ENCODE measurements at places on chromosomes 3 and 15.

GRCh38 chr3:188929137-188929536, 242.6 kb upstream of the TPRG1 start:
- no peak for DNase-seq

DNA sequence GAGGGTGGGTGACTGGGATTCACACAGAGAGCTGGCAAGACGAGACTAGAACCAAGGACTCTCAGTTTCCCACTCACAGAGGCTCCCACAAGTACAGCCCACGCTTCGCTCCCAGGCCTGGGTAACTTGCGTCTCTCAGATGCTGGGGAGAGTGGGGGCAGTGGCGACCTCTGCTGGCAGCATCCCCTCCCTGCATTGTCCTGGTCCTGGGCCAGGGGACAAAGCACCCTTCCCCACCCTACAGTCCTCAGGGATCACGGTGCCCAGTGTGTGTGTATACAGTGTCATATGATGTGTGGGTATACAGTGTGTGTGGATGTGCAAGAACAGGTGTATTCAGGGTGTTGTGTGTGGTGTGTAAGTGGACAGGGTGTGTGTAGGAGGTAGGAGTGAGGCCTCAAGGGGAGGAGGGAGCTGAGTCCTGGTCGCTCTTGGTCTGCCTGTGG, 12.8 kb downstream of the VILL start:
- DNase-seq = no peak

DNA sequence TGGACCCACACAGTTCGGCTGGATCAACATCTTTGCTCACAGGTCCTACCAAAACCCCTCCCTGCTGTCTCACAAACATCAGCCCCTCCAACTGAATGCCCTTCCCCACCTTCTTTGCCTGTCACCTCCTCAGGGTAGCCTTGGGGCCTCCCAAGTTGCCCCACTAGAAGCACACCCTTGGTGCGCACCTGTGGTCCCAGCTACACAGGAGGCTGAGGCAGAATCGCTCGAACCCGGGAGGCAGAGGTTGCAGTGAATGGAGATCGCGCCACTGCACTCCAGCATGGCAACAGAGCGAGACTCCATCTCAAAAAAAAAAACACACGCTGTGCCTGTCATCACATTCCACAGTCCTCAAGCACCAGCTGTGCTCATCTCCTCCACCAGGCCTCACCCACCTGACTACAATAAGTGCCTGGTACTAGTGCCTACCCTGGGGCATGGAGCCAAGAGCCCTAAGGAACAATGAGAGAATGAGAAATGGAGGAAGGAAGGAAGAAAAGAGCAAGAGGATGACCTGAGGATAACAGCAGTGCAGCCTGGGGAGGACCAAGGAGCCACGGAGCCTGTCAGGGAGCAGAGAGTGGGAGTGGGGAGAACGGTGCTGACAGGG, 26.0 kb downstream of the RPN1 start:
- DNase-seq = no peak

GRCh38 chr3:117874904-117875874, 1159.5 kb downstream of the IGSF11 start:
- DNase-seq = no peak

- no peak for DNase-seq
Measured at GRCh38 chr15:56307180-56307579, 58.0 kb upstream of the TEX9 start.

DNA sequence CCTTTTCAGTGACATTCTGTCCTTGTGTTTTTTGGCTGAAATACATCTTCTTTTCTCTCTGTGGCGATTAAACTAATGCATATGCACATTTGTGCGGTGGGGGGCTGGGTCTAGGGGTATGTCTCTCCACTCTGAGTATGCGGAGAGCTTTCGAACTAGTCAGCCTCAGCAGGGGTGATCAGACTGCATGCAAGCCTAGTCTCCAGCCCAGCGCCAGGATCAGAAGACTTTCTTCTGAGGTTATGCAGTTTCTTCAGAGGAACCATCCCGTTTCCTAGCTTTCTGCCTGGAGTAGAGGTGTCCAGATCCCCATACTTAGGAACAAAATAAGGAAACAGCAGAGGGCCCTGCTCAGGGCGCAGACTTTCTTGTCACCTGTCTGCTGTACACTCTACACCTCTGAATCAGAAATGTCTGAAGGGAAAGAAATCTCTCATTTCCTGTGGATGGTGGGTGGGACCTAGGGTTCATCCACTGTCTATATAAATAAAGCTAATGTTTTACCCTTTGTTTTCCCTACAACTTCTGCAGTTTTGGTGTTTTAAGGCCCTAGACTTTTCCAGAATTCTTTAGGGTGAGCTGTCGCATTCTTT, 230.4 kb downstream of the ABHD5 start:
- DNase-seq = no peak

- DNase-seq = no peak
Measured at GRCh38 chr3:177686671-177687070, 489.4 kb upstream of the TBL1XR1 start.

- DNase-seq = no peak
Measured at GRCh38 chr15:69631978-69632377, 179.4 kb downstream of the RPLP1 start.

- DNase-seq = no peak
Measured at GRCh38 chr3:2915826-2916225, 194.3 kb downstream of the IL5RA start.

GRCh38 chr3:186217820-186218164, 108.9 kb upstream of the ETV5 start:
- no peak for DNase-seq

DNA sequence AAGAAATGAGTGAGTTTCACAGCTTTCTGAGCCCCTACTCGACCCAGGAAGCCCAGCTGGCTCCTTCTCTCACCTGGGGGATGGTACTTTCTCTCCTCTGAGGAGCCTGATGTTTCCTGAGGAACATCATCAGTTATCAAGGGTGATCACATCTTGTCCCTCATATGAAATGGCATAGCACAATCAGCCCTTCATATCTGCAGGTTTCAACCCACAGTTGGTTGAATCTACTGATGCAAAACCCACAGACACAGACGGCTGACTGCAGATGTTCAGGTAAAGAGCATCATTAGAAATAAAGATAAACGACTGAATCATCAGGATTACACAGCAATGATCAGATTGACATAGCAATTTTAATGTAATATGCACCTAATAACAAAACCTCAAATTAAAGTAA, 93.6 kb upstream of the OSTN start:
- DNase-seq = no peak

GRCh38 chr15:58269455-58270414, 131.6 kb downstream of the AQP9 start:
- no peak for DNase-seq

DNA sequence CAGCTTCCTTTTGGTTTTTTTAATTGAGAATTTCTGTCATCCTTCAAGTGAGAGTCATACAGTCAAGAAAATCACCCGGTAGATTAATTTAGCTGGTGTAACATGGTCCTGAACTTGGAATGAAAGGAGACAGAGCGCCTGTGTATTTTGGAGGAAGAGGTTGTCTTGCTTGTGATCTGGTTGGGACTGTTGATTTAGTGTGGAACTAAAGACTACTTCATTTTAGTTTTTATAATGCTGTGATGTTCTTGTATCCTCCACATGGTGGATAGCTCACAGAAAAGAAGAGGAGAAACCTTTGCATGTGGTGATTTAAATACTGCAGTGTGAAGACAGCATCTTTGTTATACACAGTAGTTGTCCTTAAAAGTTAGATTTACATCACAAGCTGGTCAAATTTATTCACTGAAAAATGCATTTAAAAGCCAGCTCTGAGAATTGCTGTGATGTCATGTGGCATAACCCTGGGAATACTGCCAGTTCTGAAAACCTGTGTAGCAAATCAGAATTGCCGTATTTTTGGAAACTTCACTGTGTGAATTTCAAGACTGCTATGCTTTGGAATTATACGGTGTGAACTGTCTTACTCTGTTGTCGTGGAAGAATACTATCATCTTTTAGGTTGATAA, 268.5 kb downstream of the PTPRG start:
- no peak for DNase-seq

DNA sequence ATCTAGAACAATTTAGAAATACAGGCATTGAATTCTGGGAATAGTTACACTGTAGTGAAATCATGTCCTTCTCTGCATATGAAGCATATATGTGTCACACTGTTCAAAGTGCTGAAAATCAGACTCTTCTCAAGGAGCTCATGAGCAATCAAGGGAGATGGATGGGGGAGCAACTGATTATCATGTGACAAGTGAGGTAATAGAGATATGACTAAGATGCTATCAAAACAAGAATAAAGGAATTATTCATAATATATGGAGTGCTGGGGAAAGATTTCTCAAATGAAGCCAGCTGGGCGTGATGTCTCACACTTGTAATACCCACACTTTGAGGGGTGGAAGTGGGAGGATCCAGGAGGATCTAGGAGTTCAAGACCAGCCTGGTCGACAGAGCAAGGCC, 74.9 kb upstream of the CHRNB4 start:
- DNase-seq = no peak

- no peak for DNase-seq
Measured at GRCh38 chr3:105862217-105862616, 6.6 kb downstream of the CBLB start.

- DNase-seq = no peak
Measured at GRCh38 chr3:13788522-13789424, 91.1 kb downstream of the WNT7A start.

- no peak for DNase-seq
Measured at GRCh38 chr15:92914768-92915221, 14.7 kb downstream of the CHD2 start.

GRCh38 chr15:80709542-80709941, 14.4 kb downstream of the ABHD17C start:
- DNase-seq = no peak

DNA sequence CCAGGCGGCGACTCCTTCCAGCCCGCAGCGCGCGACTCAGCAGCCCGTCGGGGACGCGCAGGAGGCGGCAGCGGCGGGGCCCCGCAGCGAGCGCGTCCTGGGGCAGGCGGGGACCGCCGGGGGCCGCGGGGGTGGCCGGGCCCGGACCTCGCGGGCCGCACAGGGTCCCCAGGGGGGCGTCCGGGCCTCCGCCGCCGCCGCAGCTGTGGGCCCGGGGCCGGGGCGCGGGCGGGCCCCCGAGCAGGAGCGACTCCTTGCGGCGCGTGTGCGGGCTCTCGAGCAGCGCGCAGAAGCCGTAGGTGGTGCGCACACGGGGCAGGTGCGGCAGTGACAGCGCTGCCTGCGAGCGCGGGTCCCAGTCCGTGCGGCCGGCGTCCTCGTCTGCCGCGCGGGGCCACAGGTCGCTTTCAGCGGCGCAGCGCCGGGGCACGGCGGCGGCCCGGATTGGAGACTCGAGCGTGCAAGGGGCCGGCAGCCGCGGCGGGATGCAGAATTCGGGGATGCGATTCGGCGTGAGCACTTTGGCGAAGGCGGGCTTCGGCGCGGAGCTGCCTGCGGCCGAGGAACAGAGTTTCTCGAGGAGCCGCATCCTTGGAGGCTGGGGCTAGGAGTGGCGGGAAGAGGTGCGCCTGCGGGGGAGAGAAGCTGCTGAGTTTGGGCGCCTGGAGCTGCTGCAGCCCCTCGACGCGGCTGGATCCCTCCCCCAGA, 535 bp downstream of the C2CD4B start:
- no peak for DNase-seq

DNA sequence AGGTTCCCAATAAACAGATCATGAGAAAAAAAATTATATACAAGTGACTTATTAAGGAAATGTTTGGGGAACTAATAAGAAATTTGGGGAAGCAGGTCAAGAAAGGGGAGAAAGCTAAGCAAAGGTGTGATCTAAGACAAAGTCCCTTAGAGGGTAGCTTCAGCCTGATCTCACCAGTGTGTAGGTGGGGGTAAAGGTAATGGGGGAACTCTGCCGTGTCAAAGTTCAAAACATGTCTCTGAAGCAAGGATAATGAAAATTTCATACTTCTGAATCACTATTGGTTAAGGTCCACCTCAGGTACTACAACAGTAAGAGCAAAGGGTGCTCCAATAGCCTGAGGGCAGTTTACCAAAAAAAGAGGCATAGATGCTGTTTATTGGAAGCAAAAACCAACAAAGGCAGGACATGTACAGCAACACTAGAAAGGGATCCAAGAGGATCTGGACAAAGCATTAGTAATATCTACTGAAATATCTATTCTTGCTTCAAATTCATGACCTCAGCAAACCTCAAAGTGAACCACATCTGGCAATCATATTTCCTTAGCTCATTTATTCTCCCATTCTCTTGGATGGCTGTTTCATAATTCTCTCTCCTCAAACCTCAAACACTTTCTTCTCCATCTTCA, 6.9 kb downstream of the ACAD11 start:
- DNase-seq = no peak

DNA sequence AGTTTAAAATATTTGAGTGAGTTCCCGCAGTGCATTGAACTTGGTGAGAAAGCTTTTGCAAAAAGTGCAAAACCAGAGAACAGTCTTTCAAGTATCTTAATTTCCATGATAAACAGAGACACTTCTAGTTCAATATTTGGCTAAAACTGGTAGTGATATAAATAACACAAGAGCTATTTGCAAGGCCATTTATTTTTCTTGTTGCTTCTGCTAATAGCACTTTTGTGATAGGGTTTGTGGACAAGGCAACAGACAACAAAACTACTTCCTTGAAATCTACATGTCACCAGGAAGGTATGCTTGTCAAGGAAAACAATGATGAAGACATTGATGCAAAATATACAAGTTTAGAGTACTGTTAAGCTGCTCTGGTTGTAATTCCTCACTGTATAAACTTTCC, 1225.1 kb downstream of the OTOL1 start:
- DNase-seq = no peak

- no peak for DNase-seq
Measured at GRCh38 chr3:157508461-157508860, 5.2 kb upstream of the VEPH1 start.

DNA sequence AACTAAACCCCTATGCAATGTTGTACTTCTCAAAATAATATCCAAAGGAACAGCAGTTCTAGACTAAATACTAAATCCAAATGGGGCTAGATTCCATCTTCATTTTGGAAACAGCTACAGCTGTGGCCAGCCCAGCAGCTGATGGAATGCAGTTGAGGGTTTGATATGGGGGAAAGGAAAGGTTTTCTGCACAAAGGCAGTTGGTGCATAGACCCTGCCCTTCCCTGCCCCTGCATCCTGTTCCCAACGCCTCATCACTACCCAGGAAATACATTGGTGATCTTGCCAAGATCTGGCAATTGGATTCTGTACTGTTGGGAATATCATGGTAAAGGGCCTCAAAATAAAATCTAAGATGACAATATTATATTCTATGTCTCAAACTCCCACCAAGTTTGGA, 43.9 kb downstream of the DTWD1 start:
- DNase-seq = no peak

- no peak for DNase-seq
Measured at GRCh38 chr3:65170390-65171042, 482.7 kb upstream of the ADAMTS9 start.

DNA sequence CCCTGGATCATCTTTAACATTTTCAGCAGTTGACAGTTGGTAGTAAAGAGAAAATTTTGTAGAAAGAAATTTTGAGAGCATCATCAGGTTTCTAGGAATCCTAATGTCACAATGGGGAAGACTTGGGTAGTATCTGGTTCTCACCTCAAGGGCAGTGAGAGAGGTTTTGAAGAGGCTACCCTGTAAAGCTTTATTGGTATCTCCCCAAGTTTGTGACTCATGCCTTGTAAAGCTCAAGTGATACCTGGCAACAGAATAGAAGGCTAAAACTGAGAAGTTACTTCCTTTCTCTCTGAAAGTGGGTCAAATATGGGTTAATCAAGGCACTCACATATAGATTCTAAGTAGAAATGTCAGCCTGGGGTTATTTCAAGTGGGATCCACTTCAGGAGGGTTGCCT, 196.4 kb downstream of the SUCNR1 start:
- no peak for DNase-seq

- DNase-seq = no peak
Measured at GRCh38 chr3:116045314-116045713, 400.0 kb downstream of the LSAMP start.
